Stomach (tissue), 19 donors: ENCODE measurements at places on chromosomes 1 and 21. TPM values are rescaled to one million over a fixed set of nuclear protein-coding genes. Genes with fewer than 3 reads are reported as not detected.

DNA sequence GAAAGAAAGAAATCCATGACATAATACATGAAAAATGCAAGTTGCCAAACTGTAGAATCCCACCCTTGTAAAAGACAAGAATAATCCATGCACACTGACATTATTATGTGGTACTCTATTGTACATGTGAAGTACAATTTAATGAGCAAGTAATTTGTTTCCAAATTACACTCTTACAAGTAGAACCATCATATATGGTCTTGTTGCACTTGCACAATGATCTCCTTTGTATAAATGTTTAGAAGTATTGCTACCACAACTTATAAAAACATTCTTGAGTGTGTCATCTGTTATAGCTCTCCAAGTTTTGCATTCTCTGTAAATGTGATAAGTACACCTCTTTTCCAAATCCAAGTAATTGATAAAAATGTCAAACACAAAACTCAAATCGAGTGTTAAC is 29.1 kb upstream of the ZNF281 start:
- DNase-seq, result no peak

DNA sequence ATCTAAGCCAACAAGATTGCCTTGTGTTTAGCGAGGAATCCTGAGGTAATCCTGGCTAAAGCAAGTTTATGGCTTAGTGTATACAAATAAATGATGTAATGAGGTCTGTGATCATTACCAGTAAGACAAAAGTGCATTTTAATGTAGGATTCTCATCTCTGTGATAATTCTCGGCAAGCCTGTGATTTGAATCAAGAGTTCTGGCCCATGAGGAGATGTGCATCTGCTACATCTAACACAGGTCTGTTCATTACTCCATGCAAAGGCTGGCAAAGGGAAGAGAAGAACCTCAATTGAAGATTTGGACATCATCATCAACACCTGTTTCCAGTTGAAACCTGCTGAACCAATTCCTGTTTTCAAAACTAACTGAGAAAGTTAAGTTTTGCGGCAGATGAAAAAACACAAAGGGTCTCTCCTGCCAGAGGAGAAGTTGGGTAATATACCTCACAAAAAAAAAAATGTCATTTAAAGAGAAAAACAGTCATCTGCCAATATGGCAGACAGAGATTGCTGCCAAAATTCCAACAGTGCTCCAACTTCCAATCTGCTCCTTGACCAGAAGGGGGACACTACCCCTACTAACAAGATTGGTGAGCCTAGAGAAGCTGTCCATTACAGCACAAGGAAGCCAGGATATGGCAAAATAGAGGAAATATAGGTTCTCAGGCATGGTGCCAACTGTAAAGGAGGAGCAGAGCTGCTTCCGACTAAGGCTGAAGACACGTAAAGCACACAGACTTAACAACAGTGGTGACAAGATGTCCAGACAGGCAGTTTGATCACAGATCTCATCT is 453.7 kb downstream of the TTLL7 start:
- DNase-seq, result no peak

- no peak for DNase-seq
Observed at GRCh38 chr1:57198912-57199311, 224.9 kb downstream of the DAB1 start.

GRCh38 chr1:53678507-53678906 is 60.5 kb downstream of the GLIS1 start:
- DNase-seq, result no peak

DNA sequence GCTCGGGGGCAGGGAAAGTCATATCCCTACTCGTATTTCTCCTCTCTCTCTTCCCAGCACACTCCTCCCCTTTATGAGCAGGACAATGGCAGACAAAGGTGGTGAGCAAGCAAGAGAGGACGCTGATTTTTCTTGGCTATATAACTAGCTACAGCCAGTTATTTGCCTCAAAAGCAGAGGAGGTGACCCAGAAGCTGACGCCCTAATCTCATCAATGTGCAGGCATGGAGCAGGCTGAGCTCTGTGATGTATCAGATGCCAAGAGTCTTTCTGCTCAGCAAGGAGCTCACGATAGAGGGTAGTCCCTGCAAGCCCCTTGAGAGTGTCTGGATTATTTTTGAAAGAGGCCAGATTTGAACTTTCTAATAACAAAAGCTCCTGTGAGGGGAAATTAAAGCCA is 75.5 kb downstream of the ASTN1 start:
- no peak for DNase-seq

DNA sequence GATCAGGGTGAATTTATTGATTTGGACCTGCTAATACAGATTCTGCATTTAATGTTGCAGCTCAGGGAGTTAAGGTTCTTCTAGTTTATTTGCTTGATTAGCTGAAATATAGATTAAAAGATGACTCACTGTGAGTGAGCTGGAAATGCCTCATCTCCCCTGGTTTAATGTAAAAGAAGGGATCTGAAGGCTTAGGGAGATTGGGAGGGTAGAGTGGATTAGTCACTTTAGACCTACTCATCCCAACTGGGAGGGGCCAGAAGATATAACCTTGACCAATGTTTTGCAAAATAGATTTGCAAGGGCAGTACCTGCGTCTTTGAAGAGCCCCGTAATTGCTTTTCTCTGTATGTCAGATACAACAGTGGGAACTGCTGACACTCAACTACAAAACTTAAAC is 922.8 kb upstream of the ADGRL4 start:
- no peak for DNase-seq

- DNase-seq, result no peak
Observed at GRCh38 chr1:226506021-226506420, 42.5 kb upstream of the STUM start.

GRCh38 chr21:21788591-21788990 is 790.4 kb downstream of the NCAM2 start:
- DNase-seq, result no peak

DNA sequence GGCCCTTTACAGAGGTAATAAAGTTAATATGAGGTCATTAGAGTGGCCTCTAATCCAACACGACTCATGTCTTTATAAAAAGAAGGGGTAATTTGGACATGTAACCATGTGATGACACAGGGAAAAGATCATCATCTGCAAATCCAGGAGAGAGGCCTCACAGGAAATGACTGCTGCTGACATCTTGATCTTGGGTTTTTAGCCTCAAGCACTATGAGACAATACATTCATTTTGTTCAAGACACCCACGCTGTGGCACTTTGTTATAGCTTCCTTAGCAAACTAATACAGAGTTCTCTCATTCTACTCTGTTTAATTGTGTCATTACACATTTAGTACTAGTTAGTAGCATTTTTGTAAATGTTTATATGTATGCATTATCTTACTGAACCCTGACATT is 64.0 kb upstream of the RUNX1 start:
- DNase-seq, result no peak

GRCh38 chr21:25640202-25640942 is 1.3 kb downstream of the JAM2 start:
- DNase-seq, result no peak

DNA sequence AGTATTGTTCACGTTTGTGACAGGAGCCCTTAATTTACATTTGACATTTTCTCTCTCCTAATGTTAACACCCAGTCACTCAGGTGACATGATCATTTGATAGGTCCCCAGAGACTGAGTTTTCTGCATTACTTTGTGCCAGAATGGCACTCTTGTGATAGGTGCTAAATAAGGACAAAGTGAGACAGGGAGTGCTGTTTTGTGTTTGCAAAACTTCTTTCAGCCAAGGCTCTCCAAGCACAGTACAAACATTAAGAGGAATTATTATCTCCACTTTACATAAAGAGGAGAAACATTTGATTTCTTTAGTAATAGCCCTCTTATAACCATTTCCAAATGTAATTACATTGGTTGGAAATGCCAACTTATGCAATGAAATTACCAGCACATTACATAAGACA is 355.2 kb downstream of the NTNG1 start:
- DNase-seq, result no peak

DNA sequence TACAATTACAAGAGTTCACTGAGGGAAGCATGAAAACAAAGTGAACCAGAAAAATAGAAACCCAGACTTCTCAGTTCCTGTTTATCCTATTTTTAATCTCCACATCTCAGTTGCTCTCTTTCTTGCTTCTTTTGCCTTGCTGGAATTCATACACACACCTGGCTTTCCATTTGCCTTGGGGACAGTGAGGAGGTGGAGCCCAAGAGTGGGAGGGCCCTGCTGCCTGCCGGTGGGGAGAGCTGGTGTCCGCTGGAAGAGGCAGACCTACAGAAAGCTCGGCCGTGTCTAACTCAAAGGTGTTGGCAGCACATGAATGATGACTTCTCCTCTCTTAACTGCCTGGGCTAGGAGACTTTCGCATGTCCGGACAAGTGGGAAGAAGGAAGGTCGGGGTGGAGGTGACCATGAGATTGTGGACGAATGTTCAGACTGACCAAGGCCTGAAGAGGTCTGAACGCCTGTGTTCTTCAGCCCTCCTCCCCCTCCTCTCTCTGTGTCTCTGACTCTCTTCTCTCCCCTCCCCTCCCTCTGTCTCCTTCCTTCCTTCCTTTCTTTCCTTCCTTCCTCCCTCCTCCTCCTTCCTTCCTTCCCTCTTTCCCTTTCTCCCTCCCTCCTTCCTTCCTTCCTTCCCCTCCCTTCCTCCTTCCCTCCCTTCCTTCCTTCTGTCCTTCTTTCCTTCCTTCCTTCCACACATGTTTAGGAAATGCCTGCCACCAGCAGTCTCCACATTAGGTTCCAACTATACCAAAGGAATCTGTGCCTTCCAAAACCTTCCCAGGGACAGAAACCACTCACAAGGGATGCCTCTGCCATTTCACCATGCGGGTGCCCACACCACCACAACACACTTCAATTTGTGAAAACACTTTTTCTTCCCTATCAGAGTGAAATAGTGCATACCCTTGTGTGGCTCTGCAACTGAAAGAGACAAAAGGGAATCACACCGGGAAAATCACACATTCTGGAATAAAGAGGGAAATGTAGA is 157.3 kb upstream of the RUNX1 start:
- DNase-seq, result peak; percentile 69

GRCh38 chr1:215569986-215570824 is 3.1 kb downstream of the KCTD3 start:
- DNase-seq, result peak; percentile 62

- DNase-seq, result no peak
Observed at GRCh38 chr1:247411621-247412327, 4.2 kb upstream of the NLRP3 start.

DNA sequence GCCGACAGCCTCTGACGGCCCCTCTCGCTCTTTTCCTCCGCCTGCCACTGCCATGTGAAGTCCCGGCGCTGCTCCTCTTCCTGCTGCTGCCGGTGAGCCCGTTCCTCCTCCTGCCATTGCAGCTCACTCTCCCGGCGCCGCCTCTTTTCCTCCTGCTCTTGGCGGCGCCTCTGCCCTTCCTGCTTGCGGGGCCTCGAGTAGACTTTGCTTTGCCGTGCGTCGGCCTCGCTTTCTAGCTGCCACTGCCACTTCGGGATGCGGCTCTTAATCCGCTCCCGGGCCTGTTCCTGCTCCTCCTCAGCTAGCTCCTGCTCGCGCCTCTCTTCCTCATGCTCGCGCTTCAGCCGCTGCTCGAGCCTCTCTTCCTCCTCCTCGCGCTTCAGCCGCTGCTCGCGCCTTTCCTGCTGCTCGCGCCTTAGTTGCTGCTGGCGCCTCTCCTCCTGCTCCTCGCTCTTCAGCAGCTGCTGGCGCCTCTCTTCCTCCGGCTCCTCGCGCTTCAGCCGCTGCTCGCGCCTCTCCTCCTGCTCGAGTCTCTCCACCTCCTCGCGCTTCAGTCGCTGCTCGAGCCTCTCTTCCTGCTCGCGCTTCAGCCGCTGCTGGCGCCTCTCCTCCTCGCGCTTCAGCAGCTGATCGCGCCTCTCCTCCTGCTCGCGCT is 4.3 kb downstream of the TCHH start:
- no peak for DNase-seq

- peak; percentile 12 for DNase-seq
Observed at GRCh38 chr1:119075614-119076013, 64.8 kb downstream of the WARS2 start.

GRCh38 chr1:8974551-8974950 is 28.9 kb downstream of the CA6 start:
- DNase-seq, result no peak

GRCh38 chr21:28614791-28615190 is 377.9 kb downstream of the LTN1 start:
- no peak for DNase-seq

Gene PLEKHN1
- total RNA-seq, result 0.29 TPM

Gene ACTRT2
- not detected for total RNA-seq

Gene C1orf87
- total RNA-seq, result not detected

Gene OR2T11
- not detected for total RNA-seq

Gene WLS
- 77.4 TPM for total RNA-seq

Gene STMN1
- 42.6 TPM for total RNA-seq

Gene KLHDC8A
- total RNA-seq, result 0.72 TPM
